ENCODE measurements at places on chromosomes 6 and 20.

DNA sequence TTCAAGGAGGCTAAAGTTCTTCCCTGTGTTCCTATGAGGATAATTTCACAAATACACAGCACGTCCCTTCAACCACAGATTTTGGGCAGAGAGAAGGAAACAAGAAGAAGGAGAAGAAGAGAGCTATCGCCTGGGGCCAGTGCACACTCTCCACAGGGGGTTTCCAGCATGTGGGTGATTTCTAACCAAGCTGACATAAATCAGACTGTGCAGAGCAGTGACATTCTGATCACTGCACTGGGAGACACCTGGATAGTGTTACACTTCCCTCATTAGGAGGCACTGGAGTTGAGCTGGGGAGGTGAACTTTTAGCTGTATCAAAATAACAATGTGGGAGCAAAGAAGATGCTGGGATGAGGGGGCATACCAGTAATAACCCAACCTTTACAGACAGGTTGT, 71.8 kb upstream of the CENPW start:
- DNase-seq: no peak

GRCh38 chr6:106451439-106451838, 90.9 kb downstream of the CRYBG1 start:
- DNase-seq: no peak

DNA sequence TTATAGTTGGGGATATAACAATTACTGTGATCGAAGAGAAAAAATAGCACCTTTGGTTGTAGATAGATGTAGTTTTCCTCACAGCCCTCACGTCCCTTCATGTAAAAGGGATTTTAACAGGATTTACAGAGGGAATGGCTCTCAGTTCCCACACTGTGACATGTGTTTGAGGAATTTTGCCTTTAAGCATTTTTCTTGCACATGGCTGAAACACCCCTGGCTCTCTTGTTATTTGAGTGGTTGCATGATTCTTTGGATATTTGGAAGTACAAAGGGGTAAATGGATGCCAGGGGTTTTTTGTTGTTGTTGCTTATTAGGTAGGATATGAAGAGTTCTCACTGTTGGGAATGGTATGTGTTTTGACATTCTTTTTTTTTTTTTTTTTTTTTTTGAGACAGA, 48.2 kb downstream of the JAG1 start:
- no peak for DNase-seq

DNA sequence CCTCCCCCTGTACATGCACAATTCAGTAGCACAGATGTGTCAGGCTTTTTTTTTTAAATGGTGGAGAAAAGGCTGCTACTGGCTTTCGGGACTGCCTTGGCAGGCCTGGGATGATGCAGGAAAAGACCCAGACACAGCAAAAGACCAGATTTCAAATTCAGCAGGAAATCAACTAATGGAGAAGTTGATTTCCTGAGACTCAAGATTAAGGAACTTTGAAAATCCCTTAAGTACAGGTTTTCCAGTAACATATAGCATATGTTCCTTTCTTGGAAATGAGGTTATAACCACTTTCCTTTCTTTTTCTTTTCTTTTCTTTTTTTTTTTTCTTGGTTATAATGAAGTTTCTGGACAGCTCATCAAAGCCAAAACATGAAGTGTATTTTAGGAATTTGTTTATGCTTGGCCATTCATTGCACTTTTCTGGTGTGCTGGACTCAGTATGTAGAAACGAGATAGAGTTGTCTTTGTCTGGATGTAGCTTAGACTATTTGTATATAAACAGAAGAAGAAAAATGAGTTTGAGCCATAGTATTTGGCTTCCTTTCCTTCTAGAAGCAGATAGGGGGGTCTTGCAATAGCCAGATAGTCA, 119.4 kb downstream of the SASH1 start:
- DNase-seq: no peak

- DNase-seq: no peak
Measured at GRCh38 chr6:168620578-168620977, 179.6 kb downstream of the SMOC2 start.

DNA sequence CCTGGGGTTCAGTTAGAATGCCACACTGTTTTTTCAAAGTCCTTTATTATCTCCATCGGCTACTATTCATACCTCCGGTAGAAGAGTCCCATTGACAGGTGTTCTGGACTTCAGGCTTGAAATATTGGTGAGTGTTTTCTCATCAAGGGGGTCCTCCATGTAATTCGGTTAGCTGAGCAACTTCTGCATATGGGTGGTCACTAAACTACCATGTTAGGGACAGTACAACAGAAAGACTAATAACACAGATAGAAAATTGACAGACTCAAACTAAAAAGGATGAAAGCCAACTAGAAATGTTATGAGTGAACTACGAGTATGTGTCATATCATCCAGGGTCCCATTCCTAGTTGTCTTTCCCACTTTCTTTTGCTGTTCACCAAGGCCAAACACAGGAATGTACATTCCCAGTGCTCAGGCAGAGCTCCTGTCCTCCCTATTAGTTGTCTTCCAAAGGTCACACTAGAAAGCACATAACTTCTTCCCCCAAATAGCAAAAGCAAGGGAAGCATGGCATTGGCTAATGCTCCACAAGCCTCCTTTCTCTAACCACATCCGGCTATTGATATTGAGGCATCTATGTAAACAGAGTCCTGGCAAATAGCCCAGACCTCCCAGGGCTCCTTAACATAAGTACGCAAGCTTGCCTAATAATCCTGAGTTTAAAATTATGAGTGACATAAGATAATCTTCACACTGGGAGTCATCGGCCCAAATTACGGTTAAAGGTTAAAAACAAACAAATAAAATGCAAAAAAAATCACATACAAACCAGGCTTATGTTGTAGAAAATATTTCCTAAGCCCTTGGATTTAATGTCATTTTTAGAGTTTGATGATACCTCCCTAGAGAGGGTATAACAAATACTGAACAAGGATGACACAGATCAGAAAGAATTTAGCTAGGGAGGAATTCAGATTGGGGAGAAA, 13.2 kb downstream of the CCN2 start:
- DNase-seq: peak; percentile 86

- DNase-seq: no peak
Measured at GRCh38 chr20:18662279-18663040, 74.6 kb downstream of the DTD1 start.

DNA sequence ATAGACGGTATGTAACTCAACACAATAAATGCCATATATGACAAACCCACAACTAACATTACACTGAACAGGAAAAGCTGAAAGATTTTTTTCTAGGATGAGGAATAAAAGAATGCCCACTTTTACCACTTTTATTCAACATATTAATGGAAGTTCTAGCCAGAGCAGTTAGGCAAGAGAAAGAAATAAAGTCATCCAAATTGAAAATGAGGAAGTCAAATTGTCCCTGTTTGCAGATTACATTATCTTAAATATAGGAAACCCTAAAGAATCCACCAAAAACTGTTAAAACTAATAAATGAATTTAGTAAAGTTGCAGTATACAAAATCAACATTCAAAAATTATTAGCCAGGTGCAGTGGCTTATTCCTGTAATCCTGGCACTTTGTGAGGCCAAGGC, 24.6 kb upstream of the ADGB start:
- no peak for DNase-seq

Data from A549 (cell line).